ENCODE measurements at places on chromosomes 3 and 15.

GRCh38 chr3:187986514-187986934 is 167.4 kb upstream of the LPP start:
- no peak for DNase-seq

GRCh38 chr3:106215047-106215446 is 346.2 kb upstream of the CBLB start:
- DNase-seq = no peak

GRCh38 chr15:52642386-52643361 is 36.5 kb downstream of the ATOSA start:
- no peak for DNase-seq

DNA sequence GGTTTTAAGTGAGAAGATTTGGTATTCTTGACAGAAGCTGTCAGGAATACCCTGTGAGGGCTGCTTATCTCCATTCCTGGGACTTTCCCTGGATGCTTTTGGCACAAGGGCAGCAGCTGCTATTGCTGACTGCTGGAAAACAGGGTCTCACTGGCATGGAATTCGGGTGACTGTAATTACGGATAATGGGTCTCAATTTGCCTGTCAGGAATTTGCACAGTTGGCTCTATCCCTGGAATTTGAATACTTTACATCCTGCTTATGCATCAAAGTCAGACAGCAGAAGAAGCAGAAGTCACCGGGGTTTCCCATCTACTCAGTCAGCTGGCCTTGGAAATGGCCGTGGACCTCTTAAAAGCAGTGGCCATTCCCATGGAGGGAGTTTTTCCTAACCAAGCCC is 25.9 kb upstream of the AKAP13 start:
- no peak for DNase-seq

GRCh38 chr3:58041826-58042324 is 33.7 kb downstream of the FLNB start:
- DNase-seq = no peak

- no peak for DNase-seq
Observed at GRCh38 chr3:88298189-88298588, 148.4 kb downstream of the C3orf38 start.

DNA sequence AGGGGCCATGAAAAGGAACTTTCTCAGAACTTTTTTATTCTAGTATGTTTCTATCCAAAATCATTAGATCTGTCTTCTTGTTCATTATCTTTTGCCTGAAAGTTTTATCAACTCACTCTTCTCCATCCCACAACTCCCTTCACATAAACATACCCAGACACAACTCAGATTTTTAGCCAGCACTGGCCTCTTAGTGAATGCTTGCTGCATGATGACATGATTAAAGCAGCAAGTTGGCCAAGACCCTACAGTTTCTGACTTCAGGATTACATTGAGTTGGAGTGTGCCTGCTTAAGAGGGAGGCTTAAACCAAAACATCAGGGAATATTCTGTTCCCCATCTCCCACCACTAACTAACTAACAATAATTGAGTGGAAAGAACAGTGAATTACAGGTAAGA is 38.1 kb downstream of the PLSCR2 start:
- DNase-seq = no peak

- no peak for DNase-seq
Observed at GRCh38 chr3:189143771-189144170, 28.0 kb upstream of the TPRG1 start.

GRCh38 chr3:29590012-29590411 is 309.1 kb downstream of the RBMS3 start:
- no peak for DNase-seq

- DNase-seq = no peak
Observed at GRCh38 chr3:194767446-194768207, 81.9 kb downstream of the FAM43A start.
